NCI-H1417 treated with DMSO at 0.1 percent for 48 hours (cell line): ENCODE measurements at places on chromosomes 5 and 9.

GRCh38 chr5:13934125-13934524, 10.4 kb downstream of the DNAH5 start:
- DNase-seq: no peak

DNA sequence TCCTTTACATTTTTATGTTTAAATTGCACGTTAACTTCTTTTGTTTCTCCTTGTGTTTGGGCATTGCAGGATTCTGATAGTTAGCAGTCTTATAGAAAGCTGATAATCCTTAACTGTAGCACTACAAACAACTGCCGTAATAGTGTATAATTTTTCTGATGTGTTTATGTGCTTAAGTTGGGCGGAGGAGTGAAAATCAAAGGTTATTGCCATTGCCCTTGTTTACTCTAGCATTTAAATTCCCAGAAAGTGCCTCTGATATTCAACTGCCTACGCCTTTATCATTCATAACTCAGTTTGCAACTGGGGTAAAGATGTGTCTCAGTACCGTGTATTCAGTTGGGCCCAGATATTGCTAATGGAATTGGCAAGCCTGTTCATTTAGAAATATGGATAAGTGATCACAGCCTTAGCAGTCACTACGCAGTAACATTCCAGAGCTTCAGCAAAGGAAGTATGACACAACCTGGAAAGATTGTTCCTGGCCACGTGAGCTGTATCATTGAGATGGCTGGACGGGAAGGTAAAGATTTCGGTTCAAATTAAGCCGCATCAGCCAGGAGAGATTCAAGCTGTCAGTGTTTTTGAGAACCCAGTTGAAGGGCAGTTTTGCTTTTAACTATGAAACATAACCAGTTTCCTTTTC, 28.1 kb upstream of the LRRTM2 start:
- DNase-seq: no peak

DNA sequence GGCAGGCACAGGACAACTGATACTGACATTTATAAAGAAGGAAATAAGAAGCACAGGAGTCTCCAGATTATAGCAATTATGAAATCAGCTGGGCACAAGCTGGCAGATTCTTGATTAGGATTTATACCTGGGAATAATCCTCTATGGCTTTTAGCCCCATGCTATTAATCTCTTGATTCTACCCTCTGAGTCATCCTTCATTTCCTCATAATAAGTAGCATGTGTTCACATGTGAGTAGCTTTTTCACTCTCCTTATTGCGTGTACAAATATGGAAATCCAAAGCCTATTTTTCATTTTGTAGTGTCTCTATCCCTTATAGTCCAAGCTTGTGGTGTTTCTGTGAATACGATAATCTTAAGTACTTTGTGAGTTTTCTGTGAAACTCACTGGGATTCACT, 185.0 kb upstream of the PRLR start:
- DNase-seq: no peak

GRCh38 chr9:19102181-19102630, 498 bp downstream of the HAUS6 start:
- DNase-seq: no peak

GRCh38 chr9:20570087-20570486, 52.2 kb downstream of the MLLT3 start:
- no peak for DNase-seq

- no peak for DNase-seq
These were observed 207.8 kb downstream of the SEMA5A start for GRCh38 chr5:9337928-9338595.

- DNase-seq: no peak
These were observed 347.4 kb downstream of the SH3GL2 start for GRCh38 chr9:17926246-17926645.

GRCh38 chr9:83688921-83689320, 18.8 kb downstream of the UBQLN1 start:
- no peak for DNase-seq

DNA sequence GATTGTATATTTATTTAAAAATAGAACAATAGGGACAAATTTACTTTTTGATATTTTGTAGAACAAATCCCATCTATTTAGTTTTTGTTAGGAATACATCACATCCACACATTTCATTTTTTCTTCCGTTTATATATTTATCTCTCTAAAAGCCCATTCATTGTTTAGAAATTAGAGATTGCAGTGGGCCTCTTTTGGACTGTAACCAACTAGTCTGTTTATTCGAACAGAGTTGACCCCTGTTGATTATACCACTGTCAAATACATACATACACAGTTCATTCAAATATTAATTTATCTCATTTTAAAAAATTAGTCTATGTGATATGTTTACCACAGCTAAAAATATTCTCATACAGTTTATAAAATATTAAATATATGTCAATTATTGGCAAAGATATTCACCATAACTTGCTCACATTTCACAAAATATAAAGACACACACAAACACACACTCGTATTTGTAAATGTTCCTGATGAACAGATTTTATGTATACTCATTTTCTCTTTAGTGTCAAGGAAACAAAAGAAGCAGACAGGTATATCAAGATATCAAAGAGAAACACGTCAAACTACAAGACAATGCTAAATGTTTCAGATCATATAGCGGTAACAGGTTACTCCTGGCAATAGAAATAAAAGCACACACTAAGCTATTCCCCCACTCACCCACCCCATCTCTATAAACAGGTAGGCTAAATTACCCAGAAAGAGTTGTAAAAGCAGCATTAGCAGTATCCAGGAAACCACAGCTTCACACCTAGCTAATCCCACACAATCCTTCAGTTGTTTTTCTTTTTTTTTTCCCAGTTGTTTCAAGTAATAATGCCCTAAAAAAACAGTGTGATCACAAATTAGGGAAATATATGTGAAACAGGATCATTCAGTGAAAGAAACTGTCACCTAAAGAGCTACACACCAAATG, 283.9 kb downstream of the ADAMTS6 start:
- DNase-seq: no peak

DNA sequence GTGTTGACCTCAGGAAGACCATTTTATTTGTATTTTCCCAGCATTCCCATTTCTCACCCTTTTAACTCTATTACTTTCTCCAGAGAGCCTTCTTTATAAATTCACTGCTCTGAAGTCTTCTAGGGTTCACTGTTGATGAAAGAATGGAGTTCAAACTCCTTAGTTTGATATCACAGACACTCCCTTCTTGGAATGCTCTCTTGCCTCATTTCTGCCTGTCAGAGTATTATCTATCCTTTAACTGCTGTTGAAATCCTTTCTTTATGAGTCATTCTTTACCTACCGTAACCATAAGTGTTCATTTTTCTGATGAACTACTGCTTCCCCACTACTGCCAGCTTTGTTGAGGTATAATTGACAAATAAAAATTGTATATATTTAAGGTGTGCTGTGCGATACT, 4.3 kb downstream of the RIC1 start:
- no peak for DNase-seq

GRCh38 chr9:120859361-120859760, 16.6 kb upstream of the PSMD5 start:
- no peak for DNase-seq

GRCh38 chr5:683551-684481, 9.3 kb downstream of the TPPP start:
- no peak for DNase-seq

- no peak for DNase-seq
These were observed 7.5 kb downstream of the TDRD7 start for GRCh38 chr9:97419309-97419867.

DNA sequence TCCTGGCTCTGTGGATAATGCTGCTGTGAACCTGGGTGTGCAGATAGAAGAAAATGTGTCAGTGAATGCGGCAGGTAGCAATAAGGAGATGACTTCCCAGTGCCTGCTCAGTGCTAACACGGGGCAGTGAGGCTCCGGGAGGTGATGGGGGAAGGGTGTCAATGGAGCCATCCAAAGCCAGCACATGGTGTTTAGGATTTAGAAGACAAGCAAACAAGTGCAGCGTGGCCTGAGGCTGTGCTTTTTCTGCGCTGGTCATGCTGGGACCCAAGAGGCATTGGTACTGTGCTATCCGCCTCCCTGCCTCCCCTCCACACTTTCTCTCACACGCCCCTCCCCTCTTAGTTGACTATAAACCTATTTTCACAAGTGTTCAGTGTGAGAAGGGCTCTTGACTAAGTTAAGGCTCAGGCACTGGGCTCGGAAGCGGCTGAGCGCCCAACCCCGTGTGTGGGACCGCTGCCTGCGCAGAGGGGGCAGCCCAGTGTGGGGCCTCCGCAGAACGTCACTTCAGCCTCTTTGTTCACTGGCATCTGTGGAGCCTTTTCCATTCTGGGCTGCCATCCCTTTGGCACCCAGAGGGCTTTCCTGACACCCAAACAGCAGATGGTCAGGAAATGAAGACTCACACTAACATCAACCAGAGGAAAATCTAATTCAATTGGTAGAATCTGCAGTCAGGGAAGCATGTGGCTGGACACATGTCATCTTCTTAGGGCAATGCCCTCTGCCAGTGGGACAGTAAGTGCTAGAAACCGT, 21.8 kb upstream of the NINJ1 start:
- no peak for DNase-seq

DNA sequence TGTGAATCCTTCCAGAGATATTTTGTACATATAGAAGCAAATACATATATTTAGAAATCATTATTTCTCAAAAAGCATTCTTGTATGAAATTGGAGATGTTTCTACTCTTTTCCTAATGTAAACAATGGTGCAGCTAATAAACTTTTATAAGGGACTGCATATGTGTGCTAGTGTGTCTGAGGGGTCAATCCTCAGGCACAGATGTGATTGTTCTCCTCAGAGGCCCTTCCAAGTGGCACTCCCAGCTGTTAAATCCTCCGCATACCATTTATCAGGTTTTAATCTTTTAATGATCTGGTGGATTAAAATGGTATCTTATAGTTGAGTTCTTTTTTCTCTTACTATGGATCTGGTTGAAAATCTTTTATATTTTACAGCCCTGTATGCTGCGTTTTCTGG, 5.6 kb upstream of the OMD start:
- DNase-seq: no peak

DNA sequence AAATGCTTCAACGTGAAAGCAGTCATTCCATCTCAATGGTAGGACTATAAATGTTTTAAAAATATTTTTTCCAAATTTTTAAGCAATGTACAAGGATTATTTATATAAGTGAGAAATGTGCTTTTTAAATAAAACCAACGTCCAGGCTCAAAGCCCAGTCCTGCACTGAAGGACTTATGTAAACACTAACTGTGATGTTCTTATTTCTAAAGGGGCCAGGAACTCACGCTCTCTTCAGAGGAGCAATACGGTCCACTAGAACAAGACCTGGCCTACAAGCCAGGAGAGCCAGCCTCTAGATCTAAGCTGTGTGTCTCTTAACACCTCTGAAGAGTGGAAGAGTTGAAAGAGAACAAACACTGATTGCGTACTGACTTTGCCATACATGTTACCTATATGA, 12.1 kb downstream of the TTLL11 start:
- DNase-seq: no peak

DNA sequence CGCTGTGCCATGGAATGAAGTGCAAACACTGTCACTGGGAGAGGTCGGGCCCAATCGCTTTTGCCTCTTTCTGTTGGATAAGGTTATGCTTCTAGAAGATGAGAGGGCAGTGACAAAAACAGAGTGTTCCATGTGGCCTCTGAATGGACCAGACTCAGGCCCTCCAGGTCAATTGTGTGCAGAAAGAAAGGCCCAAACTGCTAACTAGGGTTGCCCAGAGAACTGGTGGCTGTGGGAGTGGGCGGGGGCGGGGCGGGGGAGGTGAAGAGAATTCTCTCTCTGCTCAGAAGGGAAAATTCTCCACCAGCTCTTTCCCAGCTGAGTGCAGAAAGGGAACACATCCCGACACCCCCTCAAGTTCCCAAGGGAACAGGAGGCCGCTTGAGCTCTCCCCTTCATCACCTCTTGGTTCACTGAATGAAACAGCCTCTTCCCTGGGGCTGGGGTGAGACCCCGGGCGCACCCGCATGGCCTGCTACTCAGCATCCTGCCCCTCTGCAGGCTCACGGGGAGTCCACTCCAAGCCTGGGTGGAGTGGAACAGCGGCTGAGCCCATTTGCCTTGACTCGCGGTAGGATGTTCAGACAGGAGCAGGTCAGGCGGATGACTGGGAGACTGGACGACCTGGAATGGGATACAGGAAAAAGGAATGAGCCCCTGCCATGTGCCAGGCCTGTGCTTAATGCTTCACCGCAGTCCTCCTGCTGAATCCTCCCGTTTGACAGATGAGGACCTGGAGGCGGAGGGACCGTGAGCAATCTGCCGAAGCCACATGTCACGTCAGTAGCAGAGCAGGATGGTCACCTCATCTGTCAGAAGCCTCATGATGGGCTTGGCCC, 93.8 kb upstream of the FANCC start:
- DNase-seq: no peak

DNA sequence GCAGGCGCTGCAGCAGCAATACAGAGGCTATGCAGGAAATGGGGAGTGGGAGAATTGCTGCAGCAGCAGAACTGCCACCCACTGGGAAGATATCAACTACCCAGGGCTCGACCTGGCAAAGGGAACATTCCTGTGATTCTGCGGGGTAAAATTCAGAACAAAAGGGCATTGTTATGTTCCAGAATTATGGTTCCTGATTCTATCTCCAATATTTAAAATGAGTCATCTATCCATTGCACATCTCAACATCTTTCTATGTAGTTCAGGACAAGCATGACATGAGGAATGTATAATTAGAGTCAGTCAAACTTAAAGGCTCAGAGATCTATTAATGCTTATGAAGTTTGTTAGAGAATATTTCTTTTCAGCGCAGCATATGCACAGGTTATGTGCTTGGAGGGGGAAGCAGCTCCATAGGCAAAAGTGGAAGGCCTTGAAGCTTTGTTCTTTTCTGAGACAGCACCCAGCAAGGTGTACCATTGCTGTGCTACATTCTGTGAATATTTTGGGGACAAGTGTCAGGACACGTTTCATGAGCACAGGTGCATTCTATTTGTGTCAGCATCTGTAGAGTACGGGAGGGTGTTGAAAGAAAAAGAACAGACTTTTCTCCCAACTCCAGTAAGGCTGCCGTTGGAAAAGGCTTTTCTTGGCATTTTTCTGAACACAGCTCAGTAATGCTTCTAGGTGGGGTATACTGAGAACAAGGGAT, 395.6 kb upstream of the MPDZ start:
- no peak for DNase-seq

- DNase-seq: no peak
These were observed 1.2 kb downstream of the DPYSL3 start for GRCh38 chr5:147508711-147509040.

GRCh38 chr5:135486131-135487036, 34.2 kb upstream of the TIFAB start:
- no peak for DNase-seq

GRCh38 chr5:39761199-39761950, 336.6 kb upstream of the DAB2 start:
- no peak for DNase-seq
